ENCODE measurements at places on chromosomes 6 and 20. TPM values are rescaled to one million over a fixed set of nuclear protein-coding genes. Genes with fewer than 3 reads are reported as not detected.
A peak's percentile ranks its signal among the peaks of the same experiment; 100 is the strongest.

DNA sequence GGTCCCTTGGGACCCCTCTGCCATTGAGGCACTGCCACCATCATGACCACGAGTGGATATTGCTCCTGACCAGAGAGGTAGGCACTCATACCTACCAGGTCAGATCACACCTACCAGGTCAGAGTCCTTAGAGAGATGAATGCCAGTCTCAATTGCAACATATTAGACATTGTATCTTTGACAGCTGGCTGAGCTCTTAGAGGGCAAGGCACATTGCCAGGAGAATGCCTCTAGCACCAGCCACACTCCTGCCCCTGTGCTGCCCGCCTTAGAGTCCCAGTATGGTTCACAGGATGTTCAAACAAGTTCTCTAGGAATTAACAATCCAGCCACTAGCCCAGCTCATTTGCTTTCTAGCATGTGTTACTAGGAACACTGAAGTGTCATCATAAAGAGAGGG lies 65.9 kb downstream of the TMEM244 start:
- H3K4me3 ChIP-seq, result no peak overlapping the region
- no peaks in the 10 kb centered on the region for H3K36me3 ChIP-seq
- no peak overlapping the region for H3K27ac ChIP-seq
- no peaks in the 10 kb centered on the region for H3K27me3 ChIP-seq
- DNase-seq, result peak; percentile 16
- no peaks in the 10 kb centered on the region for H3K4me1 ChIP-seq

DNA sequence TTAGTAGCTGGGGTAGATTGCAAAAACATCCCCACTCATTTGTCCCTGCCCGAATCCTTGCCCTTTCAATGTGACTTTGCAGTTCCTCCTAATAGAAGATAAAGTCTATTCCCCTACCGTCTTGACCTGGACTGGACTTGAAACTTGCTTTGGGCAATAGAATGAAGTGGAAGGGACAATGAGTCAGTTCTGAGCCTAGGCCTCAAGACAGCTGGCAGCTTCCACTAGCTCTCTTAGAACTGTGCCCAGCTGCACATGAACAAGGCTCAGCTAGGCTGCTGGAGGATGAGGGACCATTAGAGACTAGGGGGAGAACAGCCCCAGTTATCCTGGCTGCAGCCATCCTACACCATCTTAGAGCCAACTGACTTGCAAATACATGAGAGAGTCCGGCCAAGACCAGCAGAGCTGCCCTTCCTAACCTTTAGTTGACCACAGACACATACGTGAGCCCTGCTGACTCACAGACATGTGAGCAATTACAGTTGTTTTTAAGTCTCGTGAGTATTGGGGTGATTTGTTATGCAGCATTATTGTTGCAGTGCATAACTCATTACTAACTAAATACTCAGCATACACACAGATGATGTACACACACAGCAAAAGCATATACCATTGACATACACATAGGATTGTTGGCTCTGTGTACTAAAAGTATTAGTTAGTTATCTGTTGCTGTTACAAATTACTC lies 105.5 kb downstream of the DHX35 start:
- DNase-seq, result peak; percentile 45
- H3K27me3 ChIP-seq, result peaks cover under 1% of the 10 kb centered on the region
- H3K36me3 ChIP-seq, result no peaks in the 10 kb centered on the region
- no peak overlapping the region for H3K4me3 ChIP-seq
- no peak overlapping the region for H3K27ac ChIP-seq

GRCh38 chr20:20953738-20954618 lies 152.2 kb downstream of the LINC00237 start:
- H3K27ac ChIP-seq, result no peak overlapping the region
- no peaks in the 10 kb centered on the region for H3K36me3 ChIP-seq
- no peaks in the 10 kb centered on the region for H3K27me3 ChIP-seq
- DNase-seq, result no peak

- no peaks in the 10 kb centered on the region for H3K36me3 ChIP-seq
- H3K4me3 ChIP-seq, result peak overlapping the region; percentile 16
- no peaks in the 10 kb centered on the region for H3K27me3 ChIP-seq
- peaks cover 57% of the 10 kb centered on the region for H3K4me1 ChIP-seq
- H3K27ac ChIP-seq, result peak overlapping the region; percentile 99
Measured at GRCh38 chr6:112044856-112045255, 9.0 kb upstream of the CCN6 start.

- no peak overlapping the region for H3K4me3 ChIP-seq
- H3K36me3 ChIP-seq, result no peaks in the 10 kb centered on the region
Measured at GRCh38 chr6:67047996-67048395, 1341.0 kb upstream of the EYS start.

The VSTM2L gene
- total RNA-seq, result 9.2 TPM

The VIP gene
- total RNA-seq, result 0.32 TPM

The ZBTB46 gene
- 3.9 TPM for total RNA-seq
